Endothelial cell of umbilical vein (primary cell): ENCODE measurements at places on chromosomes 12 and 14. TPM values are rescaled to one million over a fixed set of nuclear protein-coding genes. Genes with fewer than 3 reads are reported as not detected.

Gene EIF2S3B
- 0.44 and 0.55 TPM in 2 replicates for total RNA-seq

Gene PTGDR
- total RNA-seq = not detected in 2 replicates

Gene NKX2-1
- not detected in 2 replicates for total RNA-seq

DNA sequence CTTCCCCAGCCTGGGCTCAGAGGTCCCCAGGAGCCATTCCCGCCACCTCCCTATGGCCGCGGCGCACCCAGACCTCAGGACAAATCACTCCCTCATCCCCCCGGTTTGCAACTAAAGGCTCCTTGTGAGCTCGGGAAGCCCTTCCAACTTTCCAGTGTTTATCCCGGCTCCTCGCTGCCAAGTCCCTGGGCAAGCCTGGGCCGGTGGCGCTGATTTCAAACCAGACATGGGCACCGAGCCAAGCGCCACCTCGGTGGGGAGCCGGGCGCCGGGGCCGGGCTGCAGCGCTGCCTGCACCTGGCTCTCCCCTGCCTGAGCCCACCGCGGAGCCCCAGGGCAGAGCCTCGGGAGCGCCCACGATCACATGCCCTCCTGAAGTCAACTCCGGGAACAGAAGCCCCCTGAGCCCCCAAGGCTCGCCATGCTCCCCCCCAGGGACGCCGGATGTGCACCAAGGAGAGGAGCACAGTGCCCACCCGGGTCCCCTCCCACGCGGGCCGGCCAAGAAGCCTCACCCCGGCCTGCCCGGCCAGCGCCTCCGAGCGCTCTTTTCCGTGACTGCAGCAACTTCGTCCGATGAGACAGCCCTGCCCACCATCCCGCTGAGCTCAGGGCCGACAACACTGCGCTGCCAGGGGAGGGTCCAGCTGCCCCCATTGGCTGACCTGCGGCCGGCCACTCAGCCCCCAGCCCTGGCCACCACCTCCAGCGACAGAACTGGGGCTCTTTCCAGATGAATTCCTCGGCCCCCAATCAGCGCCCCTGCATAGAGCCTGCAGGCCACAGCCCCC is 50.0 kb downstream of the NCOR2 start:
- DNase-seq = peak; percentile 79

GRCh38 chr14:104983231-104983721 is 2.3 kb upstream of the CLBA1 start:
- DNase-seq = no peak
